D341Med (cell line): ENCODE measurements at places on chromosomes 6 and 20.

DNA sequence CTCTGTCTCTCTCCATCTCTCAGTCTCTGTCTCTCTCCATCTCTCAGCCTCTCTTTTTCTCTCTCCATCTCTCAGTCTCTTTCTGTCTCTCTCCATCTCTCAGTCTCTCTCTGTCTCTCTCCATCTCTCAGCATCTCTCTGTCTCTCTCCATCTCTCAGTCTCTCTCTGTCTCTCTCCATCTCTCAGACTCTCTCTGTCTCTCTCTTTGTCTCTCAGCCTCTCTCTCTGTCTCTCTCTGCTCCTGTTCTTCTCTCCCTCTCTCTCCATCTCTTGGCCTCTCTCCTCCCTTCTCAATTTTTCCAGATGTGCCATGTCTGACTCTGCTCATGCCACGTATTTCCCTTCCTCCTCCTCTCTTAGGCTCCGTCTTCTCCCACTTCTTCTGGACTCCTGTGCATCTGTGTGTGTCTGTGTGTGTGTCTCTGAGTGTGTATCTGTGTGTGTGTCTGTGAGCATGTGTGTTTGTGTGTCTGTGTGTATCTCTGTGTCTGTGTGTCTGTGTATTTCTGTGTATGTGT lies 72.7 kb downstream of the SRC start:
- no peak for DNase-seq

DNA sequence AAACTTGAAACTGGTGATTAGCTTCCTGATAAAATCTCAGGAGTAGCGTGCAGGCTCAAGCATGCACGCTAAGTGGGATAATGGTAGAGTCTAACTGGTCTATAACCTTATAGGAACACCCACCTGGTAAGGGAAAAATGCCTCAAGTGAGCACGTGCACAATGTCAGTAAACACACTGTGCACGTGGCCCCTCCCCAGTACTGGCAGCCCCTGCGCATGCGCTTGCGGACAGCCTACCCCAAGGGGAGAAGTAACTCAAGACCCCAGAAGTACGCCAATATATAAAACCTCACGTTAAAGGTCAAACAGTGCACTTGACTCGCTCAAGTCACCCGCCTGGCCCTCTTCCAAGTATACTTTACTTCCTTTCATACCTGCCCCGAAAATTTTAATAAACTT lies 23.1 kb upstream of the DOK5 start:
- DNase-seq, result no peak

DNA sequence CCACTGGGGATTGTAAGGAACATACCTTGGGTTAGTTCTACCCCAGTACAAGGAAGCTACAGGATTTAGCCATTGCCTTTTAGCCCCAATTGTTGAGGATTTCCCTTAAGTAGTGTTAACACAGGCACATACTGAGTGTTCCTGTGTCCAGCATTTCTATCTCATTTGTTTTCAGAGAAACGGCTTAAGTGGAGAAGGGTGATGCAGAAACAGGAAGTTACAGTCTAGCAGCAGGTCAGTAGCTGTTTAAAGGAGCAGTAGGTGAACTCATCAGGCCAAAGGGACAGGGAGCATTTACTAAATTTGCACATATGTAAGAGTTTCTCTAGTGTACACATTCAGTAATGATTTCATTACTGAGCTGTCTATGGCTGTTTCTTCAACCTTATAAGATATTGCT lies 644.2 kb upstream of the GJE1 start:
- DNase-seq, result no peak

- DNase-seq, result no peak
Measured at GRCh38 chr6:168734523-168734922, 293.5 kb downstream of the SMOC2 start.

DNA sequence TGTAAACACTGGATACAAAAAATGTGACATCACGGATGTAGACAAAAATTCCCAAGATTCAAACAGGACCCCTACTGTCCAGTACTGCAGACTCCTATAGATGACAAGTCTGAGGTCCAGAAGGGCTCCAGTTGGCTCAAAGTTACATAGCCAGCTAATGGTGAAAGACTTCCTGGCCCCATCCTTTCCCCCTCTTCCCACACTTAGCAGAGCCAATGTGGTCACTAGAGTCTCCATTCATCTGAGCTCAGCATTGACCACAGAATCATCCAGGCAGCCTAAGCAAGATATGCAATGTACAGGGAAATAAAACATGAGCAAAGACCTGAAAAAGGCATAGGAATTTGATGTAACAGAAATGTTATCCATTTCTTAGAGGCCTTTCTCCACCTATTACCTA lies 180.5 kb downstream of the ADAT2 start:
- DNase-seq, result no peak

DNA sequence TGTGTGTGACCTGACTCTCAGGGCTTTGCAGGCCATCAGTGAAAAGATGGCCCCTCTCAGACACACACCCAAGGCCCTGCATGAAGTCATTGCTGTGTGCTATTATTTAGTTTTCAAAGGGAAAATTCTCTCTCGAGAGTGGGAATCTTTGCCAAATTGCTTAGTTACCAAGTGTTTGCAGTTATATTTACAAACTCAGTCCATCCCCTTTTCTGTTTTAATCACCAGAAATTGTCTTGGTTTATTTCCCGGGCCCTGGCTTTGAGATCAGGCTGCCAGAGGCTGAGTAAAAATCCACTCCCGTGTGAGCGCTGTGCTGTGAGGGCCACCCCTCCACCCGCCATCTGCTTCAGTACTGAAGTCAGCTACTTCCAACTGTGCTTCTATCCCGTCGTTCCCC lies 163.1 kb downstream of the SOD2 start:
- no peak for DNase-seq

GRCh38 chr6:34705241-34705640 lies 8.7 kb upstream of the ILRUN start:
- no peak for DNase-seq

- no peak for DNase-seq
Measured at GRCh38 chr6:156720691-156721685, 56.2 kb upstream of the ARID1B start.

DNA sequence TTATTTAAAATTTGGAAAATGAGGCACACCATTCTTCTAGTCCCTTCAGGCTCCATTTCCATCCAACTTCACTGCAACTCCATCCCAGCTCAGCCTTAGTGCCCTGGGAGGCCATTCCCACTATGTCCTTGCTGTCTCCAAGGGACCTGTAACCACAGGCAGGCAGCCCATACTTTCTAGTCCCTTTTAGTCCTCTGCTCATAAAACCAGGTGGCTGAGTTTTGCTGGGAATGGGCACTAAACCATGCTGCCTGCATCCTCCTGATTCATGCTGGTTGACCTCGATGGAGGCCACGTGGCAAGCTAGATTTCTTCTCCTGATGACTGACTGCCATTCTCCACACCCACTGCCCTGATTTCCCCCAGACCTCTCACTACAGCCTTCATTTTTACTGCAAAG lies 27.5 kb upstream of the MYMX start:
- DNase-seq, result no peak

- peak; percentile 82 for DNase-seq
Measured at GRCh38 chr20:35600993-35601973, 14.3 kb upstream of the SPAG4 start.

DNA sequence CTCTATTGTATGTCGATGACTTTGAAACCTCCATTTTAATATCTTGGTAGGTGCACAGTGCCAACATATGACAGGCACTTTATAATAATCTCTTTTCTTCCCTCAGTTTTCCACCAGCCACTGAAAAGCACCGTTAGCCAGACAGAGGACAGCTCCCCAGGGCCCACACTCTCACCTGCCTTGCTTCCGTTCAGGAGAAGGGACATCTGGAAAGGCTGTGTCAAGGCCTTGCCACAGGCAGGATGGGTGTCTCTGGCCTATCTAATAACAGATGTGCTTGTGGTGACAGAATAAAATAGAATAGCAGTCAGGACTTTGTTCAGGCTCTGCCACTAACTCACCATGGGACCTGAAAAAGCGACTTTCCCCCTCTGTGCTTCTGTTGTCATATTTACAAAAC lies 75.5 kb upstream of the CCDC167 start:
- no peak for DNase-seq

DNA sequence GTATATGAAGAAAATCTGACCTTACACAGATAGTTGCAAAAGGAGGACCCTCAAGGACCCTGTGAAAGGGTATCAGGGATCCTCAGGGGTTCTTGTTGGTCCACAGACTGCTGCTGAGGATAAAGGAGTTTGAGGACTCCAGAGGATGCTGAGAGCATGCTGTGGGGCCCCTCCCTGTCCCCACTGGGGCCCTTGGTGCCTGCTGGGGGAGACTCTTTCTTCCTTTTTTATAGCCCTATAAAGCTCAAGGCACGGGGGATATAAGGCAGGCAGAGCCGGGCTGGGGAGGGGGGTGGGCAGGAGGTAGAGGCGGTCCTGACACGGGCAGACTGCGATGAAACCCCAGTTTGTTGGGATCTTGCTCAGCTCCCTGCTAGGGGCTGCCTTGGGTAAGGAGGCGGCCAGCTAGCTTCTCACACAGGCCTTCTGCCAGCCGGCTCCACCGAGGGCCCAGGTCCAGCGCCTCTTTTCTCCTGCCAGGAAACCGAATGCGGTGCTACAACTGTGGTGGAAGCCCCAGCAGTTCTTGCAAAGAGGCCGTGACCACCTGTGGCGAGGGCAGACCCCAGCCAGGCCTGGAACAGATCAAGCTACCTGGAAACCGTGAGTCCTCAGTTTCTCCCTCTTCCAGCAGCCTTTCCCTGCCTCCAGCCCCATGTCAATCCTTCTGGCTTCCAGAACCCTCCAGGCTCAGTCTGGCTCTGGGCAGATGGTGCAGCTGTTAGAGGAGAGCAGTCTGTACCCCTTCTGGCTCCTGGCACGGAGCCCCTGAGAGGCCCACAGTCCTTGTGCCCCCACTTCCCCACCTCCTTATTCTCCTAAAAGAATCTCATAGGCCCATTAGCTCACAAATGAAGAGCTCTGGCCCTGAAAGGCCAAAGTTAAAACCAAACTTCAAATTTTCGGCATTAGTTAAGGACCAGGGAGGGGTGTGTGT lies at the start of gene LY6G6D:
LY6G6D (plus strand) TSS at position 327 of the 937 bp plus-strand sequence; CDS start at position 335, 8 bp downstream.
- DNase-seq, result no peak

- DNase-seq, result no peak
Measured at GRCh38 chr6:138393871-138394783, 9.9 kb upstream of the HEBP2 start.

DNA sequence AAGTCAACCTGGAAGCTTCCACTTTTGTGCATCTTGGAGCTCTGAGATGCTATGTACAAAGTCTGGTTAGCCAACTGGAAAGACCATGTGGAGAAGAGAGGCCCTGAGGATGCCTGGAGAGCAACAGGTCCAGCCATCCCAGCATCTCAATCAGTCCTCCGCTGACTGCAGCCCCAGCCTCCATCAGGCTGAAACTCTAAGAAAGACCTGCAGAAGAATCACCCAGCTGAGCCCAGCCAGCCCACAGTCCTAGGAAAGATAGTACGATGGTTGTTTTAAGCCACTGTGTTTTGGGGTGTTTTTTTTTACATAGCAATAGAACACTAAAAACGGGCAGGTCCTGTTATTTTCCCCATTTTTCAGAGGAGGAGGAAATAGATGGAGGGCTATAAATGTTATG lies 84.0 kb downstream of the NCR2 start:
- no peak for DNase-seq

- DNase-seq, result no peak
Measured at GRCh38 chr6:166389119-166389518, 6.4 kb upstream of the MPC1 start.

- no peak for DNase-seq
Measured at GRCh38 chr20:46362921-46363867, 43.2 kb downstream of the ELMO2 start.

- no peak for DNase-seq
Measured at GRCh38 chr6:51410453-51410852, 591.8 kb downstream of the TFAP2B start.

GRCh38 chr20:39358052-39358451 lies 395.9 kb downstream of the DHX35 start:
- DNase-seq, result no peak

DNA sequence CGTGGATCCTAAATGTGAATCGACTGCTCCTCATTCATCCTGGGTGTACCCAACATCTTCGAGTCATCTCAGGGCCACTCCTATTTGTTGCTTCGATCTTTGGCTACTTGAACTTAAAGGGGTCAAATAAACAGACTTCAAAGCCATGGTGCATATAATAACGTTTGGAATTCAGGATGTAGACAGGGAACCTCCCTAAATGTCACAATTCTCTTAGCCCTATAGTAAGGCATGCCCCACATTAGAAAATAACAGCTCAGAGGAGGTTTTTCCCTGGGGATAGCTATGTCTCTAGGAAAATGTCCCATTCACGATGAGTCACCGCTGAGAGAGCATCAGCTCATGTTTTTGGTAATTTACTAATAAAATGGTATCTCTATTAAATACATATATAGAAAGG lies 54.8 kb upstream of the BMP6 start:
- no peak for DNase-seq

GRCh38 chr20:4987130-4987529 lies 14.2 kb downstream of the SLC23A2 start:
- no peak for DNase-seq

- no peak for DNase-seq
Measured at GRCh38 chr6:129368076-129368475, 341.9 kb downstream of the ARHGAP18 start.

GRCh38 chr6:67131827-67132226 lies 1424.8 kb upstream of the EYS start:
- no peak for DNase-seq

- no peak for DNase-seq
Measured at GRCh38 chr20:46558511-46558959, 8.1 kb upstream of the OCSTAMP start.

DNA sequence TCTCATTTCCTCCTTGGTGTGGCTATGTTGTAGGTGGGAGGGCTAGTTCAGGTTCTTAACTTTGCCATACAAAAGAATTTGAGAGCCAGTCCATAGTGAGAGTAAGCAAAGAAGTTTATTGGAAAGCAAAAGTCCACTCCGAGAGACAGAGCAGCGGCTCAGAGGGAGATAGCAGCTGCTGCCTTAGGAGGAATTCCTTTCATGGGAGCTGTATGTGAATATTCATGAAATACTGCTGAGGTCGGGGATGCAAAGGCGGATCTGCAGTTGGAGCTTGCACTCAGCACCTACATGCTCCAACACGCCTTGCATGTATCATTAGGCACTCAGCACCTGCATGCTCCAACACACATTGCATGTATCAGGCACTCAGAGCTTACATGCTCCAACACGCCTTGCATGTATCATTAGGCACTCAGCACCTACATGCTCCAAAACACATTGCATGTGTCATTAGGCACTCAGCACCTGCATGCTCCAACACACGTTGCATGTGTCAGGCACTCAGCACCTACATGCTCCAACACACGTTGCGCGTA lies 54.9 kb downstream of the CDH4 start:
- DNase-seq, result no peak

DNA sequence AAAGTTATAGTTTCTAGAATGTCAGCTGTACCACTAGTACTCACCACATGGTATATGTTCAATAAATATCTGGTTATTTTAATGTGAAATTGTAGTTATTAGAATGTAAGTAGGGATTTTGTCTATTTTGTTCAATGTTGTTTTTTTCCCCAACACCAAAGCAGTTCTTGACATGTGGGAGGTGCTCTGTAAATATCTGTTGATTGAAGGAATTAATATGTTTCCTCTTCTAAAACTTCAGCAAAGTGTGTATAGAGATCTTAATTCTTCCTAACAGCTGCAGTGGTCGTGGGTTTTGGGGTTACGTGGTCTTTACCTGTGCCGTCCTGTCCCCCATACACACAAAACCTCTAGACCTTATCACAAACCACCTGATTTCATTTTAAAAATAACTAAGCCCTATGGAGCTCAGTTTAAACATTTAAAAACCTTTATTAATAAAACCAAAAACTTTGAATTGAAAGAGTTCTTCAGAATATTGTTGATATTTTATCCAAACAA lies 471.9 kb upstream of the SOX4 start:
- DNase-seq, result no peak
